Esophagus (tissue), 2 donors: ENCODE measurements at places on chromosomes 11 and 22. TPM values are rescaled to one million over a fixed set of nuclear protein-coding genes. Genes with fewer than 3 reads are reported as not detected.

Gene KCTD14
- polyA plus RNA-seq: 1.1 TPM

Gene ANO9
- polyA plus RNA-seq: 40.4 TPM

Gene OR4A16
- not detected for polyA plus RNA-seq

Gene OR2AG1
- polyA plus RNA-seq: not detected

Gene TUG1
- polyA plus RNA-seq: 24.7 TPM

Gene BBOX1
- polyA plus RNA-seq: 14.1 TPM

Gene POU2AF3
- 4.0 TPM for polyA plus RNA-seq

Gene TMEM179B
- 41.2 TPM for polyA plus RNA-seq

Gene SCGB1D2
- not detected for polyA plus RNA-seq

Gene CCDC87
- polyA plus RNA-seq: 0.09 TPM
